ENCODE measurements at places on chromosomes 16 and 17.

DNA sequence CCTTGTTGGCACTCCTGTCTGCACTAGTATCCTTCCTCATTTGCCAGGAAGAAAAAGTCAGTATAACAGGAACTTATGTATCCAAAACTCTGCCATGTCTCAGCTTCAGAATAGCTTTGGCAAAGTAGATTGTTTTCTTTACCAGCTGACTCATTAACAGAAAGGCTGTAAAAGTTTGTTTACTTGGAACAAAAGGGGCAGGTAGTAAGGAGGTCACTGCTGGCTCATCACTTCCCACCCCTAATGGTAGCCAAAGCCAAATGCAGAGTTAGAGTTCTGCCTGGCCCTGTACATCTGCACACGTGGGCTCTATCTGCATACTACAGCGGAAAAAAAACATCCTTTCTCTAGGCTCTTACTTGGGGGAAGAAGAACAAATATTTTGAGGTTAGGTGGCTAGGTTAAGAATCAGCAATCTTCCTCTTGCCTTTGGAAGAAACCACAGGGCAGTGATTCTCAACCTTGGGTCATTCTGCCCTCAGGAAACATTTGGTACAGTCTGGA lies 90.9 kb upstream of the BCAR1 start:
- no peak for DNase-seq

GRCh38 chr17:83067071-83067717 lies 12.2 kb upstream of the METRNL start:
- DNase-seq = no peak

- no peak for DNase-seq
These were observed 90.6 kb upstream of the CDH5 start for GRCh38 chr16:66275775-66276428.

GRCh38 chr16:74202009-74202408 lies 94.6 kb upstream of the PSMD7 start:
- DNase-seq = no peak

DNA sequence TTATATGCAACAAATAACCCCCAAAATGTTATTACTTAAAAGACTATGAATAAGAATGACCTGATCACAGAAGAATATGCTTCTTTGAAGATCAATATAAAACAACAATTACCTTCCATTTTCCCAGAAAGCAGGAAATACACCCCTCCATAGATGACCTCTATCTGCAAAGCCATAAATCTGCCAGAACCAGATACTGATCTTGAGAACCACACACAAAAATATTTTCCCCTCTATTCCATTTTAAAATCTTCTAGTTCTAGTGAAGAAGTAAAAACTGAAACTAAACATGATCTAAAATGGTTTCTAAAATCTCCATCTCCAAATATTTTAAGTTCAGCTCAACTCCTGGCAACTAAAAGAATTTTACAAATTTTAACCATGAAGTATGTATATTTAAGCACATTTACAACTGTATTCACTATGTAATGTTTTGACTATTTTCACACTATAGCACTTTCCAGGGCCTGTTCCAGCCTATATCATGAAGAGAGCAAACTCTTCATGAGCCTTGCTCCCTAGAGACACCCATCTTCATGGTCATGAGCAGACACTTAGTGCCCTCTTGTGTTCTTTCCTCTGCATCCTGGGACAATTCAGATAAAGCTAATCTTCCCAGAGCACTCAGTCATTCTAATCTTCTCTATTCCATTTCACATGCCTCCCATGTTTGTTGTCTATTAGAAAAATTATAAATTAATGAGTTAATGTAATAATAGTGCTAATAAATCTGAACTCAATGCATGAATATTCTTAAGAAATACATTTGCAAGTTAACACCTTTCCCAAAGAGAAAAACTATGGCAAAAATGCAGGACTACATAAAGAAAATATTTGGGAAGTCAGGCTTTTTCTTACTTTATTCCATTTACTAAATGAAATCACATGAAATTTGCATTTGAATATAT lies 87.0 kb downstream of the HELZ start:
- DNase-seq = no peak

- peak; percentile 56 for DNase-seq
These were observed 5.8 kb downstream of the TMEM231 start for GRCh38 chr16:75550211-75550662.

DNA sequence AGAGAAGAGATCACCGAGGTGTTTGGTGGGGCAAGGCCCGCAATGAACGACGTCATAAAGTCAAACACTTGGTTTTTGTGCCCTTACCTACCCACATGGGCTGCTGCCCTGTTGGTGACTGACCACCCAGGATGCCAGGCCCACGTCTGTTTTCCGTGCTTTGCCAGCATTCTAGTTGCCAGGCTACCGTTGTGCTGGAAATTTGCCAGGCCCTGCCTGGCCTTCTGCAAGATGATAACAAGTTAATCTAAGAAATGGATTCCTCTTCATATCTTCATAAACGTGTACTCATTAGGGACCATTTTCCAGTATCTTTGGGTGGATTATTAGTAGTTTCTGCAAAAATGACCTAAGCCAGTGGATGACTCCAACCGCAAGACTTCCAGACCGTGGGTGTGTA lies 35.4 kb downstream of the SLC6A4 start:
- DNase-seq = no peak

- DNase-seq = peak; percentile 76
These were observed 1.3 kb downstream of the TIMP2 start for GRCh38 chr17:78923660-78924453.

DNA sequence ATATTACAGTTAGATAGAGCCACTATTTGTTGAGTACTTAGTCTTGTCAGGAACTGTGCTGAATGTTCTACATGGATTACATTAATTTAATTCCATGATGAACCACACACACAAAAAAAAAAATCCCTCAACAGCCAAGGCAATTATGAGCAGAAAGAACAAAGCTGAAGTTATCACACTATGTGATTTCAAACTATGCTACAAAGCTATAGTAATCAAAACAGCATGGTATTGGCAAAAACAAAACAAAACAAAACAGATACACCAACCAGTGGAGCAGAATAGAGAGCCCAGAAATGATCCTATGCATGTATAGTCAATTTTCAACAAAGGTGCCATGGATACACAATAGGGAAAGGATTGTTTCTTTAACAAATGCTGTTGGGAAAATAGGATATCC lies 8.1 kb upstream of the ERCC4 start:
- DNase-seq = no peak

DNA sequence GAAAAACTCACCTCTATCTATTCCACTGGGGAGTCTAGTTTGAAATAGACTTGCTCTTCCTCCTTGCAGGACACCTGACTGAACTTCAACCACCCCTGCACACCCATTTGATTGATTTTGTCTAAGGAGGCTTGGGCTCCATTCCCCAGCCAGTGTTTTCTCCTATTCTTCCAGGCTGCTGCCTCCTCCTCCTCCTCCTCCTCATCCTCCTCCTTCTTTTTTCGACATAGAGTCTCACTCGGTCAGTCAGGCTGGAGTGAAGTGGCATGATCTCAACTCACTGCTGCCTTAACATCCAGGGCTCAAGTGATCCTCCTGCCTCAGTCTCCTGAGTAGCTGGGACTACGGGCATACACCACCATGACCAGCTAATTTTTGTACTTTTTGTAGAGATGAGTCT lies 1.8 kb upstream of the DLX4 start:
- no peak for DNase-seq

Data from CD4-positive, alpha-beta T cell treated with Interferon alpha-2 for 1 hour (primary cell).